ENCODE measurements at places on chromosomes 3 and 15.

DNA sequence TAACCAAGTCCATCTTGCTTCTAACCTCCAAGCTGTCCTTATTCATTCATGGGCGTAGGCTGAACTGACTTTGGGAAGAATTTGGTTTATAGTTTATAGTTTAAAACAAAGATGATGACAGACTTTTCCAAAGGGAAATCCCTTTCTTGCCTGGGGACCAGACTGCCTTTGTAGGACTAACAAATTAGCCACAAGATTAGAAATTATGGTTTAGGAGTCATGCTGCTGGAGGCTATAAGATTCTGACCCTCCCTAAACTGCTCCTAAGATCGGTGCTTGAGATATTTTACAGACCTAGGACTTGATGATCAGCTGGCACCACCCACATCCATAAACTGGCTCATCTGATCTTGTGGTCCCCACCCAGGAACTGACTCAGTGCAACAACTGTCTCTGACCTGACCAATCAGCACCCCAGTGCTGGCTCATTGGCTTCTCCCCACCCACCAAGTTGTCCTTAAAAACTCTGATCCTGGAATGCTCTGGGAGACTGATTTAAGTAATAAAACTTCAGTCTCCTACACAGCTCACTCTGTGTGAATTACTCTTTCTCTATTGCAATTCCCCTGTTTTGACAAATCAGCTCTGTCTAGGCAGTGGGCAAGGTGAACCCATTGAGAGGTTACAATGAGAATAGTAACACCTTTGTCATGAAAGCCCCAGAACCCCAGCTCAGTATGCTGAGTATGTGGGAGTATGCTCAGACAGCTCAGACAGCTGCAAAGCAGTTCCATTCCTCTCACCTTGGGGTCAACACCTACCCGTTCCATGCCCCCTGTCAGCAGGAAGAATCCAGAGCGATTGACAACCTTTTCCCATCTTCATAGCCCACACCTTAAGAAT, 51.6 kb upstream of the C15orf39 start:
- no peak for DNase-seq

GRCh38 chr3:17544632-17545031, 197.8 kb downstream of the TBC1D5 start:
- DNase-seq, result no peak

DNA sequence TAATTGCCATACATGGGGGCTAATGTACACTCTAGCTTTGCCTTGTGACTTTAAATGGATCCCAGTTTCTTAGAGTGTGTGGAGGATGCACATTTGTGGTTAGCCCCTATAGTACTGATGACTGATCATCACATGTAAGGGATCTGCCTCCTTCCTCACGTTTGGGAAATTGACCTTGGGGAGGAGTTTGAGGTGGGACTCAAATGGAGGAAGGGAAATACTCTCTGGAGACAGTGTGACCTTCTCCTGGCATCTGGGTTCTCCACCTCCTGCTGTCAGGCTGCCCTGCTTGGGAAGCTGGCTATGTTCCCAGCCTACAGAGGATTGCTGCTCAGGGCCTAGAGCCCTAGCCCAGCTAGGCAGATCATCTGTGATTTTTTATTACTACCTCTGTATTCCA, 48.7 kb downstream of the PPM1L start:
- no peak for DNase-seq

- DNase-seq, result no peak
Observed at GRCh38 chr3:149971403-149972075, 844 bp upstream of the PFN2 start.

- DNase-seq, result no peak
Observed at GRCh38 chr3:82386647-82387046, 625.2 kb upstream of the GBE1 start.

DNA sequence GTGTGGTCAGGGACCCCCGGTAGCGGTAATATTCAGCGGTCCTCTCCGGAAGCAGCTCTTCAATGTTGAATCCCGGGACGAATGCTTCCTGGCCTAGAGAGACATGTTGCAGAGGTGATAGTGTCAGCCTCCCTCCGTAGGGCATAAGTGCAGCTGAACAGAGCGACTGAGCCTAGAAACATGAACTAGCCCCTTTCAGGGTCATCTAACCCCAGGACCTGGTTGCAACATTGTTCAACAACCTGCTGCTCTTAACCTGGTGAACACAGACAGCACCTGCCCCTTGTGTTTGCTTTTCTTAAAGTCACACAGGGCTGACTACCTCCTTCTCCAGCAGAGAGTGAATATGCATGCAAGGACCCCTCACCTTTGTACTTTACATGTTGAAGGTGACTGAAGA, 41.3 kb downstream of the CA12 start:
- no peak for DNase-seq

DNA sequence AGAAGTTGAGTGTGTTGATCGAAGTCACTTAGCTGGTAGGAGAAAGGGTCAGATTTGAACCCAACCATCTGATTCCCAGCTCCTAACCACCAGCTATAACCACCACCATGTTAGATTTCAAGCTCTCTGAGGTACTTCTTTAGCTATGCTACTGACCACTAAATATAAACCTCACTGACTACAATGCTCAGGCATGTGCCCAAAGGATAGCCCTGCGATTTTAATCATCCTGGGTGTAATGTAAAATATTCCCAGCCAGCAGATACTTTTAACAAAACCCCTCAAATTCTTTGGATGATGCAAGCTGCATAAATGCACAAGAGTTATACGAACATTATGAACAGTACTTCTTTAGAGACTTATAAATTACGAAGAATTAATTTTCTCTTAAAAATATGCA, 115.2 kb upstream of the TSC22D2 start:
- DNase-seq, result no peak

GRCh38 chr15:90883976-90884718, at the start of gene FES:
FES (plus strand) TSS chr15:90884504; CDS start chr15:90885046, 542 bp downstream.
- DNase-seq, result no peak
